ENCODE measurements at places on chromosomes 6 and 20.

DNA sequence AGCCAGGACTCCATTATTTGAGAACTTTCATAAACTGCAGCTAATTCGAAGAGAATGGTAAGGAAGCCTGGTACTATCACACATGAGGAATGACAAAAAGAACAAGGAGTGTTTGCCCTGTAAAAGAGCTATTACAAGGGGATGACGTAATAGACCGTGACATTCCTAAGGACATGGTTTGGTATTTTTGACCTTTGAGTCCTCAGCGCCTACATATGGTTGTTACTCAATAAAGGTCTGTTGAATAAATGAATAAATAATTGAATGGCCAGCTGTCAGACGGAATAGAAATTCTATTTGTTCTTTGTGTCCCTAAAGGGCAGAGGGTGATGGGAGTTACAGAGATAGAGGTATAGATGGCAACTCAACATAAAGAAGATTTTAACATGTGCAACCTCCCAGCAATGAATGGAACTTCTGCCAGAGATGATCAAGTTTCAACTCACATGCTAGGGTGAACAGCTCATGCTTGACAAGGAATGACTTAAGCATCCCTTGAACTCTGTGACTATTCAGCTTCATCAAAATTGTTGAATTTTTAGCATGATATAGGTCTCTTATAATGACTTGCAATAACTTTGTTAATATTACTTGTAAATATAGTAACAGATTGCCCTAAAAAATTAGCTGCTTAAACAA, 115.4 kb downstream of the TENT5A start:
- DNase-seq: no peak

DNA sequence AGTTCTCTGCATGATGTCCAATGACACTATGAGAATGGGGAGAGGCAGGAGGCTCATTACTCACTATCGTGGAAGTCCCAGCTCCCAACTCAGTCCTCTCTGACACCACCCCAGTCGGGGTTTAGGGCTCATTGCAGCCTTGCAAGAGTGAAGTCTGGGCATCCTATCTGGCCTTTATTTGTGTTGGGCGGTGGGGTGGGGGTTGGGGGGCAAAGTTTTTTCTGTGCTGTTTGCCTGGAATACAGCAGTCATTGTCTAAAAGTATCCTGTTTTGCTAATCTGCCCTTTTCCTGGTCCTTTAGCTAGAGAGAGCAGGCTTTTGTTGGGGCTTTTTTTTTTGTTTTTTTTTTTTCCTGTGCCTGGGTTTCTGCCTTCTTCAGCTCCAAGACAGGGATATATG, 174.2 kb downstream of the MYLK4 start:
- no peak for DNase-seq

DNA sequence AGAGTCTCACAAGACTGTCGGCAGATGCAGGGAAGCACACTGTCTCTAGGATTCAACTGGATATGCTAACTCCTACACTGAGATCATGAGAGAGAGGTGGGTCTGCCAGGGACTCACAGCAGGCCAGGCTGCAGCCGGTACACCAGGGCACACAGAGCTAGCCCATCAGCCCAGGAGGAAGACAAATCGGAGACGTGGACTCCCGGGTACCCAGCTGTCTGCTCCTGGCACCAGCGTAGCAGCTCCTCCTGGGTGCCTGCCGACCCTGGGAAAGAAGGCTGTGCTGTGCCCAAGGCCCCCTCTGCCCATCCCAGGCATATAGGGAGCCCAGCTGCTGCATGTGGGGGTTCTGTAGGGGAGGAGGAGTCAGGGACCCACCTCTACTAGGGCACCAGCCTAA, 7.0 kb downstream of the MICAL1 start:
- DNase-seq: no peak

DNA sequence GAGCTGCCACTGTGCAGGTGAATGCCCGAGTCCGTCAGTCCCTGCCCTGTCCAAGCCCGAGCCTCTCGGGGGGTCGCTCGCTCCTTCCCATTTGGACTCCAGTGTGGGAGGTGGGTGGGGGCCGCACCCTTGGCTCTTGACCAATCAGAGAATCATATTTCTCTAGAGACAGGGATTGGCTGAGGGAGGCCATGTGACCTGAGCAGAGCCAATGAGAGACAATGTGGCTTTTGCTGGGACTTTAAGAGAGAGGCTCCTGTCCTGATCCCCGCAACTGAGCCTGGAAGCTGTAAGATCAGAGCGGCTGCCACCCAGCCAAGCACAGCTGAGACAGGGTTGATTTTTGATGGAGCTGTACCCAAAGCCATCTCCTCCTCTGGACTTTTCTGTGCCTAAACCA, 199.3 kb downstream of the TFAP2C start:
- DNase-seq: no peak

DNA sequence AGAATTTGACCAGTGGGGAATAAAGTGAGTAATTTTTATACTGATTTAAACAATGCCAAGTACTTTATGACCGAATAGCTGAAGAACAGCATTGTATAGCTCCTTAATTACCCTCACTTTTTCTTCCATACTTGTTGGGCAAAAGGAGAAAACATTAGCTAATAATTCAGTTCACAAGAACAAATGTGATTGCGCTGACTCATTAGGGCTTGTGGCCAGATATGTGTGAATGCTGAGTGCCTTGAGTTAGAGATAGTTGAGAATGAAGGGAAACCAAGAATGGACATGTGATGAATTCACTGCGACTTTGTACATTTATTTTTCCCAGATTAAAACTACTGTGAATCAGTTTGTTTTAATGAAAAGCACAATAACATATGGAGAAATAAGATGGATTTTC, 669.4 kb downstream of the TFAP2A start:
- no peak for DNase-seq

DNA sequence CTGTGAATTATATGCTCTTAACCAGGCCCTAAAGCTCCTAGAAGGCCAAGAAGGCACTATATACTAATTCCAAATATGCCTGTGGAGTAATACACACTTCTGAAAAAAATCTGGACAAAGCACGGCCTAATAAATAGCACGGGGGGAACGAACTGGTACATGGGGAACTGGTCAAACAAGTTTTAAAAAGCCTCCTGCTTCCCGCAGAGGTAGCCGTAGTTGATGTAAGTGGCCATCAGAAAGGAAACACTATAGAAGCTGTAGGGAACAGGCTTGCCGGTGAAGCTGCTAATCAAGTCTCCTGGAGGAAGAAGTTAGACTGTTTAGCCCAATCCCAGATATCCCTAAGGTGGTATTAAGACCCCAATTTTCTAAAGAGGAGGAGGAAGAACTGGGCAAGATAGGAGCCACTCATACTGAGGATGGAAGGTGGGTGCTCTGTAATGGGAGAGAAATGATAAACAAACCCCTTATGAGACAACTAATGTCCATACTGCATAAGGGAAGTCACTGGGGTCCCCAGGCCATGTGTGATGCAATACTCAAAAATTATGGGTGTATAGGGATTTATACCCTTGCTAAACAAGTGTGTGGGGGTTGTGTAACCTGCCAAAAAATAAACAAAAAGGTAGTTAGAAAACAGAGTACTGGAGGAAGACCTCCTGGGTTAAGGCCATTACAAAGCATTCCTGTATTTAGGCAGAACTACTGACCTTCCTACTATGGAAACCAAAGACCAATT, 27.1 kb upstream of the ZNF318 start:
- DNase-seq: no peak

DNA sequence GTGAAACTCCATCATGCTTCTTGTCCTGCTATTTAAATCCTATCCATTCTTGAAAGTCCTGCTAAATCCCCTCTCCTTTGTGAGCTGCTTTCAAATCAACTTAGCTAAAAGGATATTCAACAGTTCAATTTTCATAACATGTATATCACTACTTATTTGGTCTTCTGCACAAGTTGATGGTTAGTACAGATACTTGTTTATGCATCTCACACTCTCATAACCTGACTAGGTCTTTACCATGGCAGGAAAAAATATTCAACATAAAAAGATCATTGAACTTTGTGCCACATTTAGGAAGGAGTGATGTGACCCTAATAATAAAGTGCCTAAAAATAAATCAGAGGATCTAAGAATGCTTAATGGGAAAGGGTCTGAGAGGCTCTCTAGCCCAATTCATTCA, 148.2 kb downstream of the RALGAPA2 start:
- no peak for DNase-seq

DNA sequence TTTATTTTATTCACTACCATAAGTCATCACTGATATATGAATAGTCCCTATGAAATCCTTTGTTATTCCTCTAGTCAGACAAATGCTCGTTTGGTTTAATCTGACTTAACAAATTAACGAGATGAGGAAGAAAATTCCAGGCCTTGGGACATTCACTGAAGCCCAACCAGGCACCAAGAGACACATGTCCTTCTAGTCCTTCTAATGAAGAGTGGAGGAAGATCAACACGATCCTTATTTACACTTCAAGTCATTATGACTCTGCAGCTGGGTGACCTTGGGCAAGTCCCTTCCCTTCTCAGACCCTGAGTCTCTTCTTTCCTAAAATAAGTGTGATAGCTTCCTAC, 117.5 kb downstream of the CEBPB start:
- DNase-seq: no peak

DNA sequence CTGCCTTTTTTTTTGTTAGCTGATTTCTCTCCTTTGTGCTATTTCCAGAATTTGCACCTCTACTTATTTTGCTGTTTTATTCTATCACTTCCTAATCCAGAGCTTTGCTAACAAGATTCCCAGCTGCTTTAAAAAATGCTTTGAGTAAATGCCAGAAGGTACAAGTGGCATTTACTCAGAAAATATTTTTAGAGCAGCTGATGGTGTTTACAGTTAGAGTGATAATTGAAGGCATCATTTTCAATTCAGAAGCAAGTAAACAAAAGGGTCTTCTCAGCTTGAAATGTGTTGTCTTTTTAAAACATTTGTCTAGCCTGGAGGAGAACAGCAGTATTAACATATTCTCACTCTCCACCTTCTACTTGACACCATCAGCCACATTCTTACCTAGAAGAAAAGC, 99.9 kb downstream of the OTOR start:
- no peak for DNase-seq

DNA sequence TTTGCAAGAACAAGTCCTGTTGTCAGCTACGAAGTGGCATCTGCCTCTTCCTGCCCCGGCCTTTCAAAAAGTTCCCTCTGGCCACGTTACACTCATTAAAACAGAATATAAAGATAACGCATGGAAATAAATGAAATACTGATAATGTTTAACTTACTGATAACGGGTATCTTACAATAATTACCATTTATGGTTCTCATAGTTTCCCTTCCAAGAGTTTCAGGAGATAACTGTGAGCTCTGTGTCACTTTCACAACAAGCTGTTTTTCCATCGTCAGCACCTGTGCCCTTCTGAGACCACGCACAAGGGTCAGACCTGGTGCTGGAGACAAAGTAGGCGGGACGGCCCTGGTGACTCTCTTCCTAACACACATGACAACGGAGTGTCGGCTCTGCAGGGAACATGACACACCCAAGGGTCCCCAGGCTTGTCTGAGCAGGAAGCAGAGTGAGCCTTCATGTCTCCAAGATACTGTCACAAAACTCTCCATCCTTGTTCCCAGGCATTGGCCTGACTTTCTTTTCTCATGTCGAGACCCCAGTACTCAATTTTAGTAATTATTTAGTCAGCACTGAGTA, 86.2 kb upstream of the THBS2 start:
- no peak for DNase-seq

DNA sequence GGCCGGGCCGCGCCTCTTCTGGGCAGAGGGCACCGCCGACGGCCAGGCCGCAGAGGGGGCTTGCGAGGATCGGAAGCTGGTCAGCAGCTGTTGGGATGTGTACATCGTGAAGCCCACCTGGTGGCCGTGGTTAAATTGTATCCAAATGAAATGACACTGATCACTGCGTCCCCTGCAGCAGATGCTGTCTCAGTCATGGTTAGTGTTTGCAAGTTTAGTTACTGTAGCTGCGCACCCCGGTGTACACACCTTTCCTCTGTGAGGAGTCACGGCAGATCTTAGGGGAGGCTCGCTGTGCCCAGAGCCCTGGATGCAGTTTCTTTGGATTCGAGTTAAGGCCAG, 653 bp downstream of the NAA20 start:
- DNase-seq: no peak

GRCh38 chr6:72967329-72967728, 258.0 kb downstream of the KHDC1L start:
- no peak for DNase-seq

DNA sequence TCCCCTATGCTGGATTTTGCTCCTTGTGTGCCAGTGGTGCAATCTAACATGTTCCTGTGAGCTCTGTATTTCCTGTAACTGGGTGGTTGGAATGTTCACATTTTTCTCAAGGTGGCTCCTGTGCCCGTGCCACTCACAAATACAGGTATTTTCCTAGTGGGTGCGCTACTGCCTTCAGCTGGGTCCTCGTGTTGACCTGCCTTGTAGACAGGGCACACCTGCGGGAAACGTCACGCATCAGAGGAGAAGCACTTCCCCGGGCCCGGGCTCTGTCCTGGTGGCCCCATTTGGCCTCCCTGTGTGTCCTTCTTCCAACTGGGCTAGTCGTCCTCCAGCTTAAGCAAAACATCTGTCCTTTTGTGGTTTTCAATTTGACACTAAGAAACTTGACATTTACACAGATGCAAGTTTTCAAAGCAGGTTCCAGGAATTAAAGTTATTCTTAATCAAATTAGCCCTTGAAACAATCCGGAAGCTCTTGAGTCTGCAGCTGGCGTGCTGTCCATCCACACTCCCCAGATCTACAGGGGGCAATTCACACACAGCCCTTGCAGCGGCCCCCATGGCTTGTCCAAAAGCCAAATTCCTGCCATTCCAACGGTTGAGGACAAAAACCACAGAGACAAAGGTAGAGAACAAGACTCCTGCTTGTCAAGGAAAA, 275.1 kb downstream of the CDC5L start:
- DNase-seq: no peak

DNA sequence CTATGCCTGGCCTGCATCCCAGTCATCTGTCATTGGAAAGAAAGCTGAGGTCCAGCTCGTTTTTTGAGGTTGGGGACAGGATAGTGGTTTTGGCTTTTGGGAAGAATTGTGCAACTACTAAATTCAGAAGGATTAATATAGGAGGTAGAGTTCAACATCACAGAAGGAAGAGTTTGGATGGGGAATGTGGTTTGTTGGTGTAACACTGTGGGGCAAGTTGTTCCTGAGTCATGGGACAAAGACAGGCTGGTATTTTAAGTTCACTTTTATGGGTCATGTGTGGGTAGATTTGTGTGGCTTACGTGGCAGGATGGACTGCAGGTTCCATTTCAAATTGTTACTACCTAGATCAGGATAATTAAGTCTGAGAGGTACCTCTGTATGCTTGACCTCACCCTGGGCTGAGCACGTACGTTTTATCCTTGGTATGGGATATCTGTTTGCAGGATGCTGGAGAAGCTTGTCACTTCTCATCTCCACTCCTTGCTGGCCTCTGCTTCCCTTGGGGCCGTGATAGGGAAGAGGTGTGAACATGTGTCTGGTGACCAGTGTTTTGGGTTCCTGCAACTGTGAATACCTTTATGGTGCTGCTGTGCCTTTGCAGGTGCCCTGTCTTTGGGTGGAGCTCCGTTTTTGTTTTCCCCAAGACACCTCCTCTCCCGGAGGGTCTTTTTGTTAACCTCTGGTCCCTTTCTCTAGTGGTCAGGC, 177.6 kb downstream of the JARID2 start:
- no peak for DNase-seq

- no peak for DNase-seq
Measured at GRCh38 chr6:42120895-42121865, 21.2 kb downstream of the C6orf132 start.
